ENCODE measurements at places on chromosomes 1 and 21. TPM values are rescaled to one million over a fixed set of nuclear protein-coding genes. Genes with fewer than 3 reads are reported as not detected.

GRCh38 chr1:35808450-35809113 is 766 bp downstream of the AGO4 start:
- peak; percentile 28 for DNase-seq

DNA sequence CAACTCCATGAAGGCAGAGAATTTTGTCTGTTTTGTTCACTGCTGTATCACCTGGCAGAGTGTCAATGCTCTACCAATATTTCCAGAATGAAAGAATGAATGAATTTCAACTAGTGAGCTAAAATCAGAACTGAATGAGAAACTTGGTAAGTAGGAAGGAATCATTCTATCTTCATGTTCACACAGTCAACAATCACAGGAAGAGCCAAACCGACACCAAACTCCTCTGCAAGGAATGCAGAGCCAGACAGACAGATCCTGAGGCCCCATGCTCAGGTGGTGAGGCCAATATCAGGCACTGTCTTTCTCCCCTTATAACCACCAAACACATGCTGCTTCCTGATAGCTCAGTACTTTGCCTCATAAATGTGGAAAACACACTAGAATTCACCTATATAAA is 139.1 kb downstream of the SLC45A1 start:
- no peak for DNase-seq

GRCh38 chr1:234258071-234258470 is 115.2 kb upstream of the COA6 start:
- no peak for DNase-seq

- DNase-seq: no peak
Measured at GRCh38 chr1:205271277-205271676, 43.5 kb downstream of the TMCC2 start.

GRCh38 chr1:90387805-90388204 is 329.3 kb downstream of the BARHL2 start:
- no peak for DNase-seq

GRCh38 chr1:9101510-9102146 is 27.3 kb downstream of the GPR157 start:
- peak; percentile 59 for DNase-seq

DNA sequence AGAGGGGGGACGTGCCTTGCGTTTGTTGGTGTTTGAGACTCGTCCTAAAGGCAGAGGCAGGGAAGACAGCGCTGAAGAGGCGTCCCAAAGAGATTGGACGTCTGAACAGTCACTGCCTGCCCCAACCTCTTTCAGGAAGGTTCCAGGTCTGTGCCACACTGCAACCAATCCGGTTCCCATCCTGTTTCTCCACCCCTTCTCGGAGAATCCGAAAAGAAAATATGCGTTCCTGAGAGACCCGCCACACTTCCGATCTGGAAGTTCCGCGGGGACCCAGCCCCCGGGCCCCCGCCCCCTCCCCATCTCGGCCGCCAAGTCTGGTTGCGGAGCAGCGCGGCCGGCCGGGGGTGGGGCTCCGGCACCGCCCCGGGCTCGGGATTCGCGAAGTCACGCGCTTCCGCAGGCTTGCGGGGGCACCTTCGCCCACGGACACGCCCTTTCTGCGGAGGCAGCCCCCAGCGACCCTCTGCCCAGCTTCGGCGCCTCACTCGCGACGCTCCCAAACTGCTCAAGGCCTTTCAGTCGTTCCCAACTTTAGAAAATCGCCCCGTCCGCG is 124.5 kb upstream of the DPYD start:
- DNase-seq: peak; percentile 22

DNA sequence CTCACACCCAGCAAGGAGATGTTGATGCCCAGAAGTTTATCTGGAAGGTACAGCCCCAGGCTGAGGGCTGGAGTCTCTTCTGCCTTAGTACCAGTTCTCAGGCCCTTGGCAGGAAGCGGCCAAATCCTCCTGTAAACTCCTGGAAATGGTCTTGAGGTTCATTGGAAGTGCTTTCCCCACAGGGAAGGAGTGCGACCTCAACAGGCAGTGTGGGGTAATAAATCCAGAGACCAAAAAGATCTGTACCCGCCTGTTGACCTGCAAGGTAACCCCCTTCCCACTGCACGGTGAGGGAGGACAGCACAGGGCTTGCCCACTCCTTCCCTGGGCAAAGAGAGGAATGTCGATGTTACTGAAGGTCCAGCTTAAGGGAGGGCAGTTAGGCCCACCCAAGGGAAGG is 4.5 kb downstream of the ATXN7L2 start:
- no peak for DNase-seq

- DNase-seq: no peak
Measured at GRCh38 chr1:1461721-1462317, 9.7 kb upstream of the ATAD3B start.

- no peak for DNase-seq
Measured at GRCh38 chr1:82034812-82035211, 234.1 kb downstream of the ADGRL2 start.

DNA sequence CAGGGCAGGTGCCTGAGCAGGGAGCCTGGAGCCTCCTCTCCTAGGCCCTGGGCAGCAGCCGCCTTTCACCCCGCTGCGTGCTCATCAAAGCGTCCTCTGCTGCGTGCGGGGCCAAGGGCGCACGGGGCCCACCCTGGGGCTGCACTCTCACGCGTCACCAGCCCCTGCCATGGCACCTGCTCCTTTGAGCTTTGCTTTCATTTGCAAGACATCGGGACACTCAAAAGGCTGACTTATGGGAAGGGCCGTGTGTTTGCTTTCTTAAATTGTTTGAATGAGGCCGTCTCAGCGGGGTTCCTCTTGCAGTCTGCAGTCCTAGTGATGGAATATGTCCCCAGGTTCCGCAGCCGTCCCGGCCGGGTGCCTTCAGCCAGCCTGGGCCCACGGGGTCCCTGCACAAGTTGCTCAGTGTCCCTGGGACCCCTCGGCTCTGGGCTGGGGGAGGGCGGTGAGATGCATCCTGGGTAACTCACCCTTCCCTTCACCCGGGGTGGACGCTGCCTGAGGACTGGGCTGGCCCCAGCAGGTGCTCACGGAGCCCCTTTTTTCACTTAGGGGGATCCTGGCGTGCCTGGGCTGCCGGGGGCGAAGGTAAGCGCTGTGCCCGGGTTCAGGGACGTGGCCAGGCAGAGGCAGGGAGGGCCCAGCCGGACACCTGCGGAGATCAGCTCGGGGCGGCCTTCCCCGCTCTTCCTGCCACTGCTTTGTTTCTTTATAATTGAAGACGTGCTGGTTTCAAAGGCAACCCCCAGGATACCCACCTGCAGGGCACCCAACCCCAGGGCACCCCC is 53.1 kb downstream of the SLC19A1 start:
- no peak for DNase-seq

DNA sequence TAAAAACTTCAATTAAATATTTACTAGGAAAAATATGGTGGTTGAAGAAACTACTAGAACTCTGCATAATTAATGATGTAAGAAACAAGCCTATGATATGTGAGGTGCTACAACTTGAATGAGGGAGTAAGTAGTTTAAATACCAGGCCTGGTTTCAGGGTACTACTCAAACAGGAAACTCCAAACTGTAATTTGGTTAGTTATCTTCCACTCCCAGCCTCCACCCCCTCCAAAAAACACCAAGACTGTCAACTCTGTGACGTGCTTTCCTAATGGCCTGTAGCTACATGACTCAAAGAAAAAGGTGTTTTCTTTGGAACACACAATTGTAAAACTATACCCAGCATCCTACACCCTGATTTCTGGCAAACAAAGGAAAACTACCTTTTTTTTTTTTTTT is 55.9 kb upstream of the RCC1 start:
- peak; percentile 72 for DNase-seq

DNA sequence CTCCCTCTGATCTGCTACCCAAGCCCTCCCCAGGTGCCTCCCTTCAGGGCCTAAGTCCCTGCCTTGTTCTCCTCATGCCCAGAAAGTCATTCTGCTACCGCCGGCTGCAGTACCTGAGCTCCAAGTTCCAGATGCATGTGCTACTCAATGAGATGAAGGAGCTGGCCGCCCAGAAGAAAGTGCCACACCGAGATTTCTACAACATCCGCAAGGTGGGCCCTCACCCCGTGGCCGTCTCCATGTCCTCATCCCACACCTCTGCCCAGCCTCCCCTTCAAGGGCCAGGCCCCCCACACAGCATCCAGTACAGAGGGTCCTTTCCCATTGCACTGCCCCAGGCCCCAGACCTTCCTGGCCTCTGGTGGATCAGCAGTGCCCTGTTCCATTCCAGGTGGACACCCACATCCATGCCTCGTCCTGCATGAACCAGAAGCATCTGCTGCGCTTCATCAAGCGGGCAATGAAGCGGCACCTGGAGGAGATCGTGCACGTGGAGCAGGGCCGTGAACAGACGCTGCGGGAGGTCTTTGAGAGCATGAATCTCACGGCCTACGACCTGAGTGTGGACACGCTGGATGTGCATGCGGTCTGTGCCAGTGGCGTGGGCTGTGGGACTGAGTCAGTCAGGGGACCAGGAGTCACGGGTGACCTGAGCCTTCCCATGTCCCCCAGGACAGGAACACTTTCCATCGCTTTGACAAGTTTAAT is 8.2 kb downstream of the AMPD2 start:
- no peak for DNase-seq

DNA sequence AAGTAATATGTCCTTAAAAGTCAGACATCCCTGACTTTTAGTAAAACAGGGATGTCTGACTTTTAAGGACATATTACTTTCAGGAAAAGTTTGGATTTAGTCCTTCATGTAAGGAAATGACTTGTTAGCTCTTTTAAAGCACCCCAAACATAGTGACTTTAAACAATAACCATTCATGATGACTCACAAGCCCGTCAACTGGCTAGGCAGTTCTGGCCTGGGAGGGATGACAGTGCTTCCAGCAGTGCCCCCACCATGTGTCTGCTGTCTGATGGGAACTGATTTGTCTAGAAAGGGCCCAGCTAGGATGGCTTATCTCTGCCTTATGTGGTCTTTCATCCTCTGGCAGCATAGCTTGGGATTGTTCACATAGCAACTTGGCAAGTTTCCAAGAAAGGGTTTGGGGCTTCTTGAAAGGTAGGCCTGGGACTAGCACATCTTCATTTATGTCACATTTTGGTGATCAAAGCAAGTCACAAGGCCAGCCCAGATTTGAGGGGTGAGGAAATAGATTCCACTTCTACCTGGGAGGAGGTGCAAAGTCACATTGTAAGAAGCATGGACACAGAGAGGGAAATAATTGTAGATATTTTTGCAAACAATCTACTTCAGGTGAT is 143.5 kb downstream of the C1orf94 start:
- no peak for DNase-seq

DNA sequence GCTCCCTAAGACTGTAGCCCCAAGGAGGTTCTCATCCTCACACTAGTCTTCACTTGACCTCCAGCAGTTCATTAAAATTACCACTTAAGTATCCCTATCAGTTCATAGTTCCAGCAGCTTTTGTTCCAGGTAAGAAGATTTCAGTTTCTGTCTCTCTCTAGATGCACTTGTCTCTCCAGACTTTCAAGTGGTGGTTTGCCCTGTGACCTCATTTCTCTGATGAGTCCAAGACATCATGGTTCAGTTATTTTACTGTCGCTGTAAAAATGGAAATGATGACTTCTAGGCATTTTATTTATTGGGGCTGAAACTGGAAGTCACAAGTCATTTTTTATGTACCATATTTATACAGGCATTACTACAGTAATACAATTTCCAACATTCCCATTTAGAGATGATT is 17.9 kb upstream of the RGS18 start:
- DNase-seq: no peak

DNA sequence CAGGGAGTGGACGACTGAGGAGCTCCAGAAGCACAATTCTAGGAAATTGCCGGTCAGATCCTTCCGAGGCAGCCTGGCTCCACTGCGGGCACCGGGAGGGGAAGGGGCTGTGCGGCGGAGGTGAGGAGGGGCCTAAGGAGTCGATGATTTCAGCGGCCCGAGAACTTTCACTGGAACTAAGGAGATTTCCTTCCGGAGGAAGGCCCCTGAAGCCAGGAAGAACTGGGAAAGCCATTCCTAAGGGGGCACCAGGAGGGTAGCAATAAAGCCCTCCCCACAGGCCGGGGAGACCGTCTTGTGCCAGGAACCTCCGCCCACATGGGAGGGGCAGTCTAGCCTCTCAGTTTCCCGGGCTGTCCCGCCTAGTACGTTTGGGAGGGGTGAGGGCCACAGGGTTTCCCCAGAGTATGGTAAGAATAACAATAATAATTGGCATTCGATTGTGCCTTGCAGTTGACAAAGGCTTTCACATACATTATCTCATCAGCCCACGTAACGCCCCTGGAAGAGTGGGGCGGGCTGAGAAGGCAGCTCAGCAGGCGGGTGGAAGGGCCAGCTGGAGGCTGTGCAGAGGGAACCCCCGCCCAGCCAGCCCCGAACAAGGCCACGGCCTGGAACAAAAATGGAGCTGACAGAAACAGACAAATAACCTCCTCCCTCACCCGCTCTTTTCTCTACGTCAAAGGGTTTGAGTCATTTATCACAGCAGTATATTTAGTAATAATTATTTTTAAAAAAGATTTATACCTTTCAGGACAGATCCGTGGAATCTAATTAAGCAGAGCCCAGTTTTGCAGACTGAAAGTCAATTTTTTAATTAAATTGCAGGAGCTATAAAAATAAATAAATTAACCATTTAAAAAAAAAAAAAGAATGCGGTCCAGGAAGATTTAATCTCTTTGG is 19.8 kb downstream of the NPR1 start:
- no peak for DNase-seq

GRCh38 chr1:30957560-30958222 is 49.1 kb upstream of the SDC3 start:
- no peak for DNase-seq

DNA sequence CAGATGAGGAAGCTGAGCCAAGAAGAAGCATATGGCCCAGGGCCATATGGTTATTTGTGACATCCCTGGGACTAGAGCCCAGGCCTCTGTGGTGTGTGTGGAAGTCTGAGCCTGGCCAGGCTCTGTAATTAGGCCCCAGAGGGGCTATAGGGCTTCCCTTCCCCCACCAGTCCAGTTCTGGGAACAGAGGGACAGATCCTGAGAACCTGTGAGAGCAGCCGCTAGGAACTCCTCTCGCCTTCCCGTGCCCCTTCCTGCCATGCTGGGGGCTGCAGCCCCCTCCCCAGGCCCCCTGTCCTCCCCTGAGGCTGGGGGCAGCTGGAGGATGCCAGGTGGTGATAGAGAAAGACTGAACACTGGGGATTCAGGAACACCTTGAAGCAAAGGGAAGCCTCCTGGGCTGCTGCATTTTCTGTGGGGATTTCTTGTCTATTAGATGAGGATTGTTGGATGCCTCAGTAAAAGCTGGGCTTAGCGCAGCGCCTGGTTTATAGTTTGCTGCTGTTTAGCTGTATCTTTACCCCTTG is 33.3 kb downstream of the COQ8A start:
- DNase-seq: no peak

DNA sequence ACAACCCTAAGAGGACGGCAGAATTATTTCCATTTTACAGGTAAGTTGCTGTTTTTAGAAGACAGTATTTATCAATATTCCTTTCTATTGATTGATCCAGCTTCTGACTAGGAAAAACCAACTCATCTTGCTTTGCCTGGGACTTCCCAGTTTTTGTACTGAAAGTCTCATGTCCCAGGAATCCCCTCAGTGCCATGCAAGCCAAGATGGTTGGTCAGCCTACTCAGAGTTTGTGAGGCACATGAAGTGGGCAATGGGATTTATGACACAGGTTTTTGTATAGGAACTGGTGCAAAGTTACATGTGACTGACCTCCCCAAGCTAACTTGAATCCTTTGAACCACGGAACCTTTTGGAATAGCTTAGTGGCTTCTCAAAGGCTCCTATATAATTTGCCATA is 45.5 kb downstream of the GNG12 start:
- DNase-seq: no peak

Gene ERG
- total RNA-seq: not detected

Gene PGLYRP4
- total RNA-seq: not detected

Gene SCYL3
- total RNA-seq: 14.6 TPM

Gene TTC22
- 5.0 TPM for total RNA-seq

Gene C1orf141
- not detected for total RNA-seq

Gene FCRL1
- not detected for total RNA-seq

Gene RGS4
- not detected for total RNA-seq

Gene KRTAP19-8
- not detected for total RNA-seq

All from activated CD8-positive, alpha-beta T cell treated with anti-CD3 and anti-CD28 coated beads, Interleukin-2, amount 10 ng/mL, durations not matched to agents 7 days and 5 days (primary cell).